T-cell (primary cell): ENCODE measurements at places on chromosomes 11 and 22. TPM values are rescaled to one million over a fixed set of nuclear protein-coding genes. Genes with fewer than 3 reads are reported as not detected.

Gene OSM
- total RNA-seq: 7.4 TPM

Gene RPS19BP1
- 76.7 TPM for total RNA-seq

Gene C22orf31
- not detected for total RNA-seq

Gene ZFTA
- 8.3 TPM for total RNA-seq

Gene PRR33
- total RNA-seq: not detected

Gene APOL4
- 0.22 TPM for total RNA-seq

Gene PTS
- total RNA-seq: 20.6 TPM

Gene OR10D3
- not detected for total RNA-seq

DNA sequence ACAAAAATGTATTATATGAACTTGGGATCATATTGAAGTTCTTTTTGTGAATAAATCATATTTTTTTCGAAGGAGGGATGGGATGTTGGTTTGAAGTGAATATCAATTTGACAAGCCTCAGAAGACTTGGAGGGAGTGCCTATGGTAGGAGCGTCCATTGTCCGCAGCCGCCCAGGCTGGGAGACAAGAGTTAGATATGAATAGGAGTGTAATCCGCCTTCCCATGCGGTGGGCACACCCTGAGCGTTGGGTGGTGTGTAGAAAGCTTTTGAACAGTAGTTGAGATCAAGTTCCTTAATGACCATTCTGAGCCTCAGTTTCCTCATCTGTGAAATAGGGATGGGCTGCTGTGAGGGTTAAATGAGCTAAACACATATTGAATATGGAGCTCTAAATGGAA, 7.0 kb downstream of the CD82 start:
- no peaks in the 10 kb centered on the region for H3K36me3 ChIP-seq
- H3K27ac ChIP-seq: no peak overlapping the region
- no peak for DNase-seq
- peaks cover 59% of the 10 kb centered on the region for H3K4me1 ChIP-seq
- no peak overlapping the region for H3K4me3 ChIP-seq

GRCh38 chr11:102238391-102238821, 78.9 kb upstream of the BIRC3 start:
- no peaks in the 10 kb centered on the region for H3K4me1 ChIP-seq
- H3K27ac ChIP-seq: no peak overlapping the region
- no peak for DNase-seq
- no peaks in the 10 kb centered on the region for H3K36me3 ChIP-seq
- no peak overlapping the region for H3K4me3 ChIP-seq

GRCh38 chr22:37024339-37025157, 5.0 kb downstream of the MPST start:
- H3K36me3 ChIP-seq: no peaks in the 10 kb centered on the region
- H3K4me1 ChIP-seq: no peaks in the 10 kb centered on the region
- no peak for DNase-seq
- no peak overlapping the region for H3K27ac ChIP-seq
- no peak overlapping the region for H3K4me3 ChIP-seq

DNA sequence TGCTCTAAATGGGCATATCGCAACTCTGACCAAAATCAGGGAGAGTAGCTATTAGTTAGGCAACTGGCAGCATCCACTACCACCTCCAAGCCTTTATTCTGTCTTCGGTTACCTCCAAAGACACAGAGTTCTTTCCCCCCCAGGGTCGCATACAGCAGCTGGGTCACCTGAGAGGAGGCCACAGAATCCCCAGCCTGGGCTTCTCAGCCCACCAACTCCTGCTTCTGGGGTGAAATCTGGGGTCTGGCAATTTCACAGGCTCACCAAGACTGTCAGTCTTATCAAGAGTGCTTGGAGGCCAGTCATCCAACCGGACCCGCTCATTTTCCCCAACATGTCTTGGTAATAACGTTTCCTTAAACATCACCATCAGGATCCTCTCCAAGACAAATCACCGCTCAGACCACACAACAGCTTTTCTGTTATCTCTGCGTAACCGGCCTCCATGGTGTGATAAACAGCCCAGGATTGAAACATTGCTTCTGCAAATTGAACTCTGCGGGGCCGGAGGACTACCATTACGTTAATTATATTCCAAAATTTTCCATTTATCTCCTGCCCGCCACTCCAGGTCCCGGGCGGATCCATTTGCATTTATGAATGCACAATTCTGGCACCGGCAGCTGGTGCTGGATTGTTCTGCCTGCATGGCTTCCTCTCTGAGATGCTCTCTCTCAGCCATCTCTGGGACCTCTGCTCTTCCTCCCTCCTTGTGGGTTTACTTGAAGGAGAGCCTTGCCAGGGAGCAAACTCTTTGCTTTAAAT, 35.6 kb downstream of the RTL6 start:
- H3K4me3 ChIP-seq: no peak overlapping the region
- DNase-seq: no peak
- H3K36me3 ChIP-seq: no peaks in the 10 kb centered on the region
- no peak overlapping the region for H3K27ac ChIP-seq
- H3K27me3 ChIP-seq: no peaks in the 10 kb centered on the region
- H3K4me1 ChIP-seq: no peaks in the 10 kb centered on the region

DNA sequence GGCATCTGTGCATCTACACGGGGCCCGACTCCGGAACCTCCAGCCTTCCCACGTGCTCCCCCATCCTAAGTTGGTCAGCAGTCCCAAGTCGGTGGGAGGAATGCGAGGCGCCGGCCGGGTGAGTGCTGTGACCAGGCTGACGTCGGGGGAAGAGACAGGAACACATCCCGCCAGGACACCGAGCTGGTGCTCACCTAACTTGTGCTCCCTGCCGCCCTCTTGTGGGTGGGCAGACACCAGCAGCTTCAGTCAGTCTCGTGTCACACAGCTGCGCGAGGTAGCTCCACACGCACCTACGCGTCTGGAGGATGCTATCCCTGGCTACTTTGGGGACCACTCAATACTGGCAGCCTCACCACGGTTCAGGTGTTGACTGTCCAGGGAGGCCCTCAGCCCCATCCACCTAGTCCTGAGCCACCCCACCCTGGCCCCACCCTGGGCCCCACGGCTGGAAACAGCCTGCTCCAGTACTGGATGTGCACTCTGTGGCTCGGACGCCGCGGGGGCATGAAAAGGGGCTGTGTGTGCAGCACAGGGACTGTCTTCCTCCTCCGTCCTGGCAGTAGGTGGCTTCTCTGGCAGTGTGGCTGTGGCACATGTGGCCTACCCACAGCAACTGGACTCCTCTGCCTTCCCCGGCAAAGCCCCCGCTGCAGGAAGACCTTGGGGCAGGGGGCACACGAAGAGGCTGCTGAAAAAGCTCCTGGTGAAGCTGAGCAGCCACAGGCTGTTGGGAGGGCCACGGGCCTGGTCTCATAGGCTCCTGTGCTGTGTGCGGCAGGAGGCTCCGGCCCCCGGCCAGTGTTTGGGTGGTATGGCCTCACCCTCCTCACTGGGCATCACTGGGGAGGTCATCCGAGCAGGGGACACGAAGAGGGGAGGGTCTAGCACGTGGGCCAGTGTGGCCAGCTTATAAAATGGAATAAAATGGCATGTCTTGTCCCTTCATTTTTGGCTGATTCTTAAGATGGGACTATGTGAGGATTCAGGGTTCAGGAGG, 11.2 kb upstream of the BID start:
- H3K27me3 ChIP-seq: no peaks in the 10 kb centered on the region
- peaks cover 47% of the 10 kb centered on the region for H3K4me1 ChIP-seq
- H3K36me3 ChIP-seq: peaks cover 4% of the 10 kb centered on the region
- no peak overlapping the region for H3K27ac ChIP-seq

DNA sequence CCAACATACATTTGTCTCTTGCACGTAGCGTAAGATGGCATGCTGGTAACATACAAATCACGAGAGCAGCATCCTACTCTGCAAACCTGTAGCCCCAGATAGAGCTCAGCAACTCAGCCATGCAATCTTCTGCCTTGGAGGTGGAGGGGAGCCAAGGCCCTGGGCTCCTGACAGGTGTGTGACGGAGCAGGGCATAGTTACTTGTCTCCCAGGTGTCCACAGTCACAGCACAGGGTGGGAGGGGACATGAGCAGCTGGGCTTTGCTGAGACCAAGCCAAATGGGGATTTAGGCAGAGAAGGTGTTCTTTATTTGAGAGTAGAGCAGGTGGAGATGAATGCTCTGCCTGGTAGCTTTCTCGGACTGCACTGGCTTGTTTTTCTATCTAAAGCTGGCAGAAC, 111.7 kb downstream of the TEAD1 start:
- no peak for DNase-seq
- no peak overlapping the region for H3K27ac ChIP-seq
- H3K4me3 ChIP-seq: no peak overlapping the region
- H3K36me3 ChIP-seq: no peaks in the 10 kb centered on the region
- H3K4me1 ChIP-seq: no peaks in the 10 kb centered on the region
- peaks cover 2% of the 10 kb centered on the region for H3K27me3 ChIP-seq

GRCh38 chr11:59261150-59261549, 48.4 kb upstream of the MPEG1 start:
- H3K4me3 ChIP-seq: no peak overlapping the region
- no peaks in the 10 kb centered on the region for H3K36me3 ChIP-seq
- no peaks in the 10 kb centered on the region for H3K27me3 ChIP-seq
- H3K4me1 ChIP-seq: no peaks in the 10 kb centered on the region
- no peak overlapping the region for H3K27ac ChIP-seq

DNA sequence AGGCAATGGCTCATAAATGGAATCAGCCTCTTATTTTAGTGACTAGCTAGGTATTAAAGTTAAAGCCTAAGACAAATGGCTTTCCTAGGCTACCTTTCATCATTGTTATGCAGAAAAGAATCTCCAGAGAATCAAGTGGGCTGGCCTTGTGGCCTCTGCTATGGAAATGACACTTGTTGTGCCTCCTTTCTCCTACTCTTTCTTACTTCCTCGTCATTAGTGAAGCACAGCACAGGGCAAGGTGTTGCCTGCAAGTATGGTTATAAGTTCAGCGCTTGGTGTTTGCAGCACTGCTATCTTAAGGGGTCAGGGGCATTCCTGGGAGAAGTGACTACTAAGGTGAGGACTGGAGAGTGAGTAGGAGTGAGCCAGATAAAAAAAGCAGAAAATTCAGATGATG, 45.4 kb upstream of the GLYATL1 start:
- no peak overlapping the region for H3K4me3 ChIP-seq
- H3K36me3 ChIP-seq: no peaks in the 10 kb centered on the region
- H3K27me3 ChIP-seq: no peaks in the 10 kb centered on the region
- no peak for DNase-seq
- no peaks in the 10 kb centered on the region for H3K4me1 ChIP-seq

DNA sequence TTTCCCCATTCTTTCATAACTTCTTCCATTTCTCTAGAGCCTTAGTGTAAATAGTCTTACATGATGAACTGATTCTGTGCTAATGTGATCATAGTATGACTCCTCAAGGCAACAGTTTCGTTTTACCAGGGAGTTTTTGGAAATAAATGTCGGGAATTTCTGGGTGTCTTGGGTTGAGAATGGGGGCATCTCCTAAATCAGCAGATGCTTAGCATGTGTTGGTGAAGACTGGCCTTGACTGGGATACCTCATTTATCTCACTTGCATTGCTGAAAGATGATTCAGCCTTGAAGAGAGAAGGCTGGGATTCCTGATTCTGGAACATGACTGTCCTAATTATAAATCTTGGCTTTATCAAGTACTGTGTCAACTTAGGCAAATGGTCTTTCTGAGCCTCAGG, 115.7 kb upstream of the C11orf87 start:
- H3K27ac ChIP-seq: no peak overlapping the region
- H3K27me3 ChIP-seq: no peaks in the 10 kb centered on the region
- no peaks in the 10 kb centered on the region for H3K36me3 ChIP-seq
- DNase-seq: no peak
- no peaks in the 10 kb centered on the region for H3K4me1 ChIP-seq

DNA sequence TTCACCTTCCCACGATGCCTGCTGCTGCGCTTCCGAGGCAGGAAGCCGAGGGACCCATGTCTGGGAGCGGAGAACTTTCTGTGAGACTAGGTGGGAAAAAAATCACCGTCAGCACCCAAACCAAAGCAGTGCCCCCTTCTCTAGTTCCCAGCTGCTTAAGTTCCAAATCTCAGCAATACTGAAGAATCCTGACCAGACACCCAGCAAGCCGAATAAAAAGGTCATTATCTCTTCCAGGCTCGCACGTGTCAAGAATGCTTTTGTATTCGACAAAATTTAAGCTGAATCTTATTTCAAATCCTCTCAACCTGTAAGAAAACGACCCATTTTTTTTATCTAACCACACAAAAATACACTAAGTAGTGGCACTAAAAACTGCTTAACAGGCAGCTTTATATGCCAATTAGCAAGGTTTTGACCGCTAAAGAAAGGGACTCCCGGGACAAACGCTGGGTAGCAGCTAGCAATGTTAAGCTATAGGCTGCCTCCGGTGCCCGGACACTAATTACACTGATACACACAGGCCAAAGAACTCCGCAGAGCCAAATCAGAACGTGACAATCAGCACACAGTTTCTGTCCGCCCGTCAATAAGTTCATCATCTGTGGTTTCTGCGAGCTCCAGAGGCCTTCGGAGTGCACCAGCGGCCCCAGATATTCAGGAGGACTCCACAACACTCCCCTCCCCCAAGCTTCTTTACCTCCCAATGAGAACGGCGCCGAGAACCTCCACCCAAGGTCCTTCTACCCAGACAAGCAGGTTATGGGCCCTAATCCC, 728 bp downstream of the RPL3 start:
- no peaks in the 10 kb centered on the region for H3K27me3 ChIP-seq
- peaks cover 10% of the 10 kb centered on the region for H3K4me1 ChIP-seq
- no peak for DNase-seq
- H3K36me3 ChIP-seq: peaks cover 18% of the 10 kb centered on the region
- peak overlapping the region; percentile 88 for H3K27ac ChIP-seq
- H3K4me3 ChIP-seq: peak overlapping the region; percentile 71

- no peaks in the 10 kb centered on the region for H3K27me3 ChIP-seq
- H3K4me1 ChIP-seq: no peaks in the 10 kb centered on the region
- H3K4me3 ChIP-seq: no peak overlapping the region
- H3K36me3 ChIP-seq: no peaks in the 10 kb centered on the region
- no peak overlapping the region for H3K27ac ChIP-seq
These were observed 14.9 kb downstream of the LMO1 start for GRCh38 chr11:8248786-8249185.

- no peak overlapping the region for H3K4me3 ChIP-seq
- no peaks in the 10 kb centered on the region for H3K27me3 ChIP-seq
- no peak overlapping the region for H3K27ac ChIP-seq
- no peaks in the 10 kb centered on the region for H3K4me1 ChIP-seq
- DNase-seq: no peak
These were observed 56.6 kb downstream of the BID start for GRCh38 chr22:17717708-17718107.

DNA sequence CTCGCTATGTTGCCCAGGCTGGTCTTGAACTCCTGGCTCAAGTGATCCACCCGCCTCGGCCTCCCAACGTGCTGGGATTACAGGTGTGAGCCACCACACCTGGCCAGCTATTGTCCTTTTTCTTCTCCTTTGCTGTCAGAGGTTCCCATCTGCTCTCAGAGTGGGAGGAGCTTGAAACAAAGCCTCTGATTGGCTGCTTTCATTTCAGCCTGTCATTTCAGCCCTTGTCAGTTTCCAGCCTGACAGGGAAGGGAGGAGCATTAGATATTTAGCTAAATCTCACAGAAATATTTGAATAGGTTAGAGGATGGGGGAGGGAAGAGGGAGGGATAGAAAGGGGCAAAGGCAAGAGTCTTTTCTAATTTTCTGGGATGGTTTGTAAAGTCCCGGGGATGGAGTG, 8.7 kb downstream of the SLC22A6 start:
- no peaks in the 10 kb centered on the region for H3K4me1 ChIP-seq
- no peak overlapping the region for H3K27ac ChIP-seq
- H3K36me3 ChIP-seq: no peaks in the 10 kb centered on the region
- peaks cover 26% of the 10 kb centered on the region for H3K27me3 ChIP-seq
- H3K4me3 ChIP-seq: no peak overlapping the region

GRCh38 chr11:31805037-31805628, 6.0 kb downstream of the PAX6 start:
- DNase-seq: no peak
- H3K36me3 ChIP-seq: no peaks in the 10 kb centered on the region
- H3K27me3 ChIP-seq: peaks cover 88% of the 10 kb centered on the region
- no peak overlapping the region for H3K27ac ChIP-seq

- H3K27me3 ChIP-seq: no peaks in the 10 kb centered on the region
- DNase-seq: no peak
- H3K4me1 ChIP-seq: no peaks in the 10 kb centered on the region
- H3K4me3 ChIP-seq: no peak overlapping the region
These were observed 1082.0 kb upstream of the CNTN5 start for GRCh38 chr11:97938789-97939188.
